Aorta (tissue), 5 donors: ENCODE measurements at places on chromosomes 2 and 18. TPM values are rescaled to one million over a fixed set of nuclear protein-coding genes. Genes with fewer than 3 reads are reported as not detected.

The NFU1 gene
- 39.8 TPM for total RNA-seq

The HSPD1 gene
- 115 TPM for total RNA-seq

The WDR12 gene
- 25.2 TPM for total RNA-seq

The FAM161A gene
- 2.4 TPM for total RNA-seq

The SOCS6 gene
- total RNA-seq = 19.6 TPM

The BCL11A gene
- total RNA-seq = 2.0 TPM

The SAG gene
- total RNA-seq = not detected

The GLI2 gene
- total RNA-seq = 9.0 TPM

The CYP26B1 gene
- 12.9 TPM for total RNA-seq

The IGFBP2 gene
- total RNA-seq = 663 TPM

The KRCC1 gene
- 16.0 TPM for total RNA-seq

The GYPC gene
- total RNA-seq = 79.5 TPM

The LYPD6B gene
- not detected for total RNA-seq

The RGPD6 gene
- 79.1 TPM for total RNA-seq

The KCNIP3 gene
- total RNA-seq = 7.7 TPM

The IKZF2 gene
- total RNA-seq = 17.1 TPM

The SPP2 gene
- not detected for total RNA-seq

The DSC1 gene
- not detected for total RNA-seq

The ASB18 gene
- not detected for total RNA-seq

The SOWAHC gene
- total RNA-seq = 15.0 TPM

The NETO1 gene
- total RNA-seq = not detected

The BOLL gene
- total RNA-seq = not detected

The IL36A gene
- total RNA-seq = not detected

The SOS1 gene
- 67.9 TPM for total RNA-seq

The CFAP221 gene
- total RNA-seq = 2.1 TPM

The FRZB gene
- total RNA-seq = 122 TPM

The GAD1 gene
- 7.8 TPM for total RNA-seq

The C2orf81 gene
- 3.1 TPM for total RNA-seq
